ENCODE measurements at places on chromosomes 7 and 10.

DNA sequence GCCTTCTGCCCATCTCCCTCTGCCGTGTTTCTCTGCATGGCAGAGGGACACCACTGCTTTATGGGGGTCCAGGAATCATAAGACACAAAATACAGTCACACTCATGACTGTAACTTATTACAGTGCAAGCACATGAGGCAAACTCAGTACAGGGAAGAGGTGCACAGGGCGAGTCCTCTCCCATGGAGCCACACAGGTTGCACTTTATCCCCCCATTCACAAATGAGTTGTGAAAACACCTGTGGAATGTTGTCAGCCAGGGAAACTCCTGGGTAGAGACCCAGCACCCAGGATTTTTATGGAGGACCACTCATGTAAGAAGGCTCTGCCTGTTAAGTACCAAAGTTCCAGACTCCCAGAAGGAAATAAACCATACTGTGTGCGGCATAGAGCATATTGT is 107.2 kb upstream of the GJD4 start:
- DNase-seq, result no peak

DNA sequence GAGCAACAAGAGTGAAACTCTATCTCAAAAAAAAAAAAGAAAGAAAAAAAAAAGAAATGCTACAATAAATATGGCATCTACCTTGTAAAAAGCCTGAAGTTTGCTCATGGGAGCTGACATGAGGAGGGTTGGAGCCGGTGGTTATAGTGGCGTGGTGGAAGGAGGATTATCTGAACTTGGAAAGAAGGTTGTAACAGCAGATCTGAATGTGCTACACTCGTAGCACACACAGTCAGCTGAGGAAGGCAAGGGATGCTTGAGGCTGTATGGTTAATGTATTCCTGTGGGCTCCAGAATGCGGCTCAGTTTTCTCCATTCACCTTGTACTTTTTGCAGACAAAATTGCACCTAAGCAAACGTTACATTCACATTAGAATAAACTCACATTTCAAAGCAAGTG is 390.3 kb upstream of the GALNT17 start:
- no peak for DNase-seq

DNA sequence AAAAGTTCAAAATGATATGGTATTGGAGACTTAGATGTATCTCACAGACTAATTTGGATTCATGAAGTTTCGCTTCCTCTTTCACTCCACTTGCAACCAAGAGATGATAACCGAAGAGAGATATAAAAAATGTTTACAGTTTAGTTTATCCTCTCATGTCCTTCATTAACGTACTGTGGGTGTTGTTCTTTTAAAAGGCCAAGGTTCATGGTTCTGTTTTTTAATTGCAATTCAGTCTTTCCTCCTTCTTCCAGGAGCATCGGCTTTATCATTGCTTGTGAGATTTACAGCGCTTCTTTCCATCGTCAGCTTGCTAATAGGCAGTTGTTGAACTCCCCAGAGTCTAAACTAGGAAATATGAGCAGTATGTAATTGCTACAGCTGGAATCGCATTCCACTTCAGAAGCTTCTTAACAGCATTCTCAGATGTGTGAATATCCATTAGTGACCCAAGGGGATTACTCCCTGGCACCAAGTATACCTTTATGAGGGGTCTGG is 75.9 kb upstream of the HGF start:
- peak; percentile 13 for DNase-seq

DNA sequence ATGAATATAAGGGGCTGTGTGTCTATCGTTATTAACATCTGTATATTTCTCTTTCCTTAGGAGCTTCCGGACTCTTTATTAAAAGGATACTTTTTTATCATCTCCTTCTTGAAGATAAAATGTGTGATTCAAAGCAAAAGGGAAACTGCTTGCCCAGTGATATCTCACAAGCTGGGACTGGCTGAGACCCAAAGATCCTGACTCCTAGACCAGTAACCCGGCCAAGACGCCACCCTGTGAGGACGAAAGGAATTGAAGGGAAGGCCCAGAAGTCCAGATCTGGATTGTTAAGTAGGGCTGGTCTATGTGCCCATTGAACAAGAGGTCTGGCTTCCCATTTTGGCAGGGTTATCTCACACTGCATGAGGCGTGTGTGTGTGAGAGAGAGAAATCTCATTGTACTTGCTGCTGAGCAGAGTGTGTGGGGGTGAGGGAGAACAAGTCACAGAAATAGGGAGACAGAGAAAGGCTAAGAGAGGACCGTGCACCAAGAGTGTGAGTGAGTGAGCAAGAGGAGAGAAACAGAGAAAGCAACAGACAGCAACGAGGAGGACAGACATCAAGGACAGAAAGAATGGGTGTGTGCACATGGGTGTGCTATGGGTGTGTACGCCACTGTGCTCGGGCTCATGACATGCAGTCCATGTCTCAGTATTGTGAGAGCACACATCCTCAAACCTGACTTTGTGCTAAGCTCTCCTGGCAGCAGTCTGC is 75.4 kb downstream of the PLXNA4 start:
- DNase-seq, result peak; percentile 62

- no peak for DNase-seq
Measured at GRCh38 chr10:95833042-95833610, 74.6 kb upstream of the CC2D2B start.

DNA sequence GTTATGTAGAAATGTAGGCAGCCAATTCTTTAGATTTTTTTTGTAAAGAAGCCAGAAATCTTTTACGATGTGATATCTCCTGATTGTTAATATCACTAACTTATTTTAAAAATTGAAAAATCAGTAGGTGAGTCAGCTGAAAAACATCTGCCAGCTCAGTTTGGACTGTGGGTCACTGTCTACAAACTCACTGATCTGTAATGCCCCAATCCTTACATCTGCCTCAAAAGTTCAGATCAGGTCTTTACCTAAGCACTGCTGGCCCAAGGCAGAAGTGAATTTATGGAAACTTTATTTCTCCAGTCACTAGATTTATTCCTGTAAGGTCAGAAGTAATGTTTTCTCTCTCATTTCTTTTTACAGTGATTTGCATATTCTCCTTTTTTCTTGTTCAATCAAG is 31.0 kb upstream of the FAM13C start:
- DNase-seq, result no peak

GRCh38 chr10:10644676-10645385 is 372.8 kb upstream of the CELF2 start:
- DNase-seq, result no peak

- no peak for DNase-seq
Measured at GRCh38 chr7:47697543-47697942, 115.6 kb upstream of the TNS3 start.

GRCh38 chr7:27113991-27114769 is 11.7 kb upstream of the HOXA2 start:
- no peak for DNase-seq

- no peak for DNase-seq
Measured at GRCh38 chr10:51729822-51730555, 30.6 kb upstream of the CSTF2T start.

DNA sequence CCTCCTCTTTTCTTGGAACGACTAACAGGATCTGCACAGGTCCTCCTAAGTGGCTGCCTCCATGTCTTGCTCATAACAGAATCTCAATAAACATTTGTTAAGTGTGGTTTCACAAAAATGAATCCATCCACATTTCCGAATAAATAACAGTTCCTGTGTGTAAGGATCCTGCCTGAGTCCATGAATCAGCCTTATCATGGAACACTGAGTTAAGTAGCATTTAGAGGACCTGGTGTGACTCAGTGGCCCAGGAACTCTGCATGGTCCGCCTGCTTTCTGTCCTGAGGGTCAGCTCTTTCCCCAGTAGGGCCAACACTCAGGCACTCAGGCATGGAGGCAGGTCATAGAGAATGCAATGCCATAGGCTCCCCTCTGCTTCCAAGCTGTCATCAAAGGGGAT is 15.8 kb upstream of the C10orf90 start:
- DNase-seq, result no peak

GRCh38 chr10:51063659-51064535 is 10.4 kb upstream of the PRKG1 start:
- DNase-seq, result peak; percentile 68

- DNase-seq, result peak; percentile 58
Measured at GRCh38 chr10:20274571-20274970, 458.3 kb downstream of the PLXDC2 start.

GRCh38 chr10:47195274-47195885 is 104.6 kb upstream of the GDF10 start:
- DNase-seq, result no peak

DNA sequence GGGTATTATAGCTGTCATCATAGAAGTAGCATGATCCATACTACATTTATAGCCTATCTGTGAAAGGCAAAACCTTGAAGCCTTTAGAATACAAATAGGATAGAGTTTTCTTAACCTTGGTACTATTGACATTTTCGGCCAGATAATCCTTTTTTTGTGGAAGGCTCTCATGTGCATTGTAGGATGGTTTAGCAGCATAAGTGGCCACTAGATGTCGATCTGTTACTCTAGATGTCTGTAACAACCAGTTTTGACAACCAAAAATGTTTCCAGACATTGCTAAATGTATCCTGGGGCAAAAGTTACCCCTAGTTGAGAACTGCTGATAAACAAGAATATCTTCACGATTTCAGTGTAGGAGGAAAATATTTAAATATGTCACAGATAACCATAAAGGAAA is 319.4 kb upstream of the GALNT17 start:
- no peak for DNase-seq

DNA sequence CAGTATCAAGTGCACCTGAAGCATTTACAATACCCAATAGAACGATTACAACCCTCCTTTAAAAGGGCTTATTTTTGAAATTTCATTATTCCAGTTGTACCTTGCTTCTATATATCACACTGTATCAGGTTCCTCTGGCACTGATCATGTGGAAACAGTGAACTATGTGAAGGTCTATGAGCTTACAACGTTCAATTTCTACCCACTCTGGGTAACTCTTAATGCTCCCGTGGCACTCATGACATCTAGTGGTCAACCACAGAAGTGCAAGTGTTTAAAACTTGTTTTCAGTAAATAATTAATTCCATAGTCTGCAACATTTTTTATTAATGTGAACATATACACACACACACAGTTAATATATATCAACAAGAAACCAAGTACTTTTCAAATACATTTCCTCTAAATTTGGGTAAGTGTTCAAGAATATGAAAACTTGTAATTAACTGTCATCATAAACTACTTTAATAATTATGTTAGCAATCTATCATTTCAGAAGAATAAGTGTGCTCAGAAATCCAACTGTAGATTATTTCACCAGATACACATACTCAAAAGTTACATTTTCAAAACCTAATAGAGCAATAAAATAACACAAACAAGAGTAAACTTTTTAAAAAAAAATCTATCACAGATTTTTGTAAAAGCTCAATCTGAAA is 61.0 kb downstream of the MPP7 start:
- peak; percentile 79 for DNase-seq

GRCh38 chr10:93512565-93512964 is 16.2 kb downstream of the CEP55 start:
- no peak for DNase-seq

DNA sequence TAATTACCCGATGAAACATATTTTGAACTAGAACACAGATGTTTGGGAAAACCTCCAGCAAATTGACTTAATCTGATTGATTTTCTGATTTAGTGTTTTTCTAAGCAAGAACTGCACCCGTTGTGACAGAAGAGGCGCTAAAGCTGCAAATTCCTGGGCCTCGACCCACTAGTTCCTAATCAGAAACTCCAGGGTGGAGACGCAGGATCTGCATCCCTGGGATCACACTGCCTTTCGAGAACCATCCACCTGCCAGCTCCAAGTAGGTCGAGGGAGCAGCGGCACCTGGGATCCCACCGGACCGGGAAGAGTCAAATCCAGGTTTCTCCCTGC is 136.8 kb upstream of the CDCA7L start:
- DNase-seq, result no peak
